ENCODE measurements at places on chromosomes 2 and 18.

DNA sequence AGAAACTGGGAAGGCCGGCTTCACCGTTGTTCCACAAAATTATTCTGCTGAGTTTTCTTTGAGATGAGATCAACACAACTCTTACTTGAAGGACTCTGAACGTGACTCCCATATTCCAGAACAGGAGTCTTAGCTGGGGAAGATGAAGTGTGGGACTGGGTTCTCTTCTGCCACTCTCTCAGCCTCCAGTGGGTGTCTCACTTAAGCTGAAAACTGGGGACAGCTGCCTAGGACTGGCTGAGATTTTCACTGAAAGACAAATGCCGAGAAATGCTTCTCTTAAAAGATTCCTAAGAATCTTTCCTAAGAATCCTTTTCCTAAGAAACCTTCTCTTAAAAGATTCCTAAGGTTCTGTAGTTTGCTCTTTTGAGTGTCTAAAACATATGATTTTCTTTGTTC is 156.6 kb upstream of the LHCGR start:
- DNase-seq: no peak

GRCh38 chr2:96509114-96509846 is 4.1 kb upstream of the NEURL3 start:
- DNase-seq: peak; percentile 64

GRCh38 chr2:208266553-208266893 is 468 bp downstream of the PIKFYVE start:
- DNase-seq: no peak

DNA sequence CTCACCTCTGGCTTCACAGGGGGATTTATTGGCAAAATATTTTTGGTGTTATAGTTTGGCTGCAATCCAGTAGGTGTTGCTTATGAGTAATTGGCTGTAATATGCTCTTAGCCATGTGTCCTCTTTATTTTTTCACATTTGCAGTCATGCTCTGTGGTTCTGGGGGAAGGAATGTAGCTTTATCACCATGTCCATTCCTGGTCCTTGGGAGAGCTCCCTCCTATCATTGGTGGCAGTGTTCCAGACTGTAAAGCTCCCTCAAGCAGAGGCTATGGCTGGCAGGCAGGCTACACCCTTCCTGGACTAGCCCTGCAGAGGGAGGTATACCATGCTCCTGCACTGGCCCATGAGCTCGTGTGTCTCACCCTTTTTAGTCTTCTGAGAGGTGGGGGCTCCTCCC is 120.0 kb upstream of the FSIP2 start:
- DNase-seq: no peak

DNA sequence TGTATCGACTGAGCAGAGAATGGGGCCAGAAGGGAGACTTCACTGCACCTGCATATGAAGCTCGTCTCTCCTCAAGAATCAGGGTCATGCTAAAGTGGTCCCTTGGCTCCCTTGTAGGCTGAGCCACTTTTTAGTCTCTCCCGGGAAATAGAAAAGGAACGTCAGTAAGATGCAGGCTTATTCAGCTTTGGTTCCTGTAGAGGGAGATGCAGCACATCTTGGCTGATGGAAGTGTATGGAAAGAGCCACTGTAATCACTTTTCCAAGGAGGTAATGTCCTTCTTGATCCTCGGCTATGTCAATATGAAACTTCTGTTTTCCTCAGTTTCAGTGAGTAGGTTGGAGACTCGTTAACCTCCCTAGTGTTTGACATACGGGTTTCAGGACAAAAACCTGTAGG is 235.2 kb downstream of the GCA start:
- DNase-seq: no peak

Measured in anterior cingulate cortex (tissue), 58 donors.